ENCODE measurements at places on chromosomes 12 and 14.

- no peak for DNase-seq
Observed at GRCh38 chr14:65261946-65262345, 150.6 kb upstream of the FUT8 start.

GRCh38 chr12:121857322-121858246 lies 1.1 kb downstream of the HPD start:
- DNase-seq, result no peak

GRCh38 chr12:114682785-114683708 lies 928 bp downstream of the TBX3 start:
- no peak for DNase-seq

DNA sequence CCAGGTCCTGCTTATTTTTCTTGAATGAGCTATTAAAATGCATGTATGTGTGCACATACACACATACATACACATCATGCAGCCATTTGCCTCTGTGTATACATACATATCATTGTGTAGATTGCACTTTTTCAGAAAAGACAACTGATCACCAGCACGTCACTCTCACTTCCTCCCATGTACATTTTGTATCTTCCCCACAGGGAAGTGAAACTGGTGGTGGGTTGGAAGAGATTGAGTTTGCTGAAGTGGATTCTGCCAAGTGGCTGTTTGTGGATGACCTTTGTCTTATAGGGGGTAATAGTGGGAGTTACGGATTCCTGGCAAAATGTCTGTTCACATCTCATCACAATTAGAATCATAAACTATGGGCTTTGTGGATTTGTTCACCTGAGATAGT lies 448.6 kb downstream of the RAD51B start:
- no peak for DNase-seq

DNA sequence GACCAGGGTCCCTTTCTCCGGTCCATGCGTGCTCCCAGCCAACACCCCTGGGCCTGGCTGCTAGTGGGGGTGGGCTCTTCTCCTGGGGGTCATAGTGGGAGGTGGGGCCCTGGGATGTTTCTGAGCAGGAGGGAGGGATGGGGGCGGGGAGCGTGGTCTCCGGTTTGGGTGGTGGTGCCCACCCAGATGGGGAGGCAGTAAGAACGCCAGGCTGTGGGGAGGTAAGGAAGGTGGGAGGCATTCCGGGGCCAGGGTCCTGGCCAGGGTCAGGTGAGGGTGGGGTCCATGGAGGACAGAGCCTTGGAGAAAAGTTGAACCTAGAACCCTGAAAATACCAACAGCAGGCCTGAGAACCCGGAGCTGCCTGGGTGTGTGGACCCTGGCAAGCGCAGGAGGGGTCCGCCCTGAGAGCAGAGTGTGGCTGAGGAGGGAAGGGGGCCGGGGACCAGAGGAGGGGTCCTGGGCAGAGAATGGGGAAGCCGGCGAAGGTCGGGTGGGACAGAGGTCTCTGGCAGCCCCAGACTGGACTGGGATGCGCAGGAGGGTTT lies 5.7 kb downstream of the CRIP2 start:
- DNase-seq, result no peak

DNA sequence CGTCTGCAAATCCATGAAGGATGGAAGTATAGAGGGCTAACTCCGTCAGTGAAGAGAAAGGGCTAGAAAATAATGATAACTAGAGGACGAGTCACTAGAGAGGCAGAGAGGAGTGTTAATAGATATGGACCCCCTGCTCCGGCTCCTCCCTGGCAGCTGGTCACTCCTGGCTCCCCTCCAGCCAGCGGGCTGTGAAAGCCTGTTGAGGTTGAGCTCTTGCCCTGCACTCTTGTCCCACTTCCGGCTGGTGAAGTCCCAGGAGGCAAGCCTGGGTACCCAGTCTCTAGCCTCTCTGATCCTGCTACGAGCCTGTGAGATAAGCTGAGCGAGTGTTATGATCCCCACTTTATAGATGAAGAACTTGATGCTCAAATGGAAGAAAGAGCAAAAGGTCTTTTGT lies 90.3 kb downstream of the RFX4 start:
- DNase-seq, result no peak

- DNase-seq, result peak; percentile 47
Observed at GRCh38 chr12:71157601-71158233, at the start of gene TSPAN8. Gene TSPAN8 (minus strand): TSS chr12:71157999. CDS start chr12:71157678, 321 bp downstream.

DNA sequence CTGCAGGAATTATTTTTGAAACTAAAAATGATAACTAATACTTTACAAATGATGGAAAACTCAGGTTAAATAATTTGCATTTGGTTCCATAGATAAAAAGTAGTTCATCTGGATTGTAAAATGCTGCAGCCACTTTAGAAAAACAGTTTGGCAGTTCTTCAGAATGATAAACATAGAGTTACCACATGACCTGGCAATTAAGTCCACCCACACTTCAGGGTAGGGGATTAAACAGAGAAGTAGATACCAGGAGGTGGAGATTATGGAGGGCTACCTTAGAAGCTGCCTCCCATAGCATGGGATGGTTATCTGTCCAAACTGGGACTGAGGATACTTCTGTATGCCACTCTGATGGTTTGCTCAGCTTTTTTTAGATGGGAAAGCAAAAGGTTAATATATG lies 22.2 kb downstream of the ARF6 start:
- DNase-seq, result no peak

Measured in NCI-H146 (cell line).